T-cell (primary cell): ENCODE measurements at places on chromosomes 4 and X.

- no peak for DNase-seq
Observed at GRCh38 chrX:155071694-155072280, 479 bp downstream of the BRCC3 start.

DNA sequence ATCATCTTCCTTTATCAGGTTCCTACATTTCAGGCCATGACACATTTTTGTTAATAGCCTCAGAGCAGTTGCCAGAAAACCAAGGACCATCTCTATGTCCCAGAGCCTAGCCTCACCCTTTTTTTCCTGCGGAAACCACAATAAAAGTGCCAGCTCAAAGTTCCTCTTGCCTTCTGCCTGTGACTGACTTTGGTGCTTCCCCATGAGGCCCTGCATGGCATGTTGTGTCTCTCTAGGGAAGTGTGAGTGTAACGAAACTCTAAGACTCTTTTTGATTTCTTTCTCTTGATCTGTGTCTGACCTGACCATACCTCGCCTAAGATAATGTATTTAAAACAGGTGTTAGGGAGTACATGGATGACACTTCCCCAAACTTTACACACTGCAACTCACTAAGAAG lies 642.3 kb upstream of the BOD1L1 start:
- DNase-seq = no peak

- no peak for DNase-seq
Observed at GRCh38 chr4:26619784-26620183, 35.9 kb downstream of the TBC1D19 start.

DNA sequence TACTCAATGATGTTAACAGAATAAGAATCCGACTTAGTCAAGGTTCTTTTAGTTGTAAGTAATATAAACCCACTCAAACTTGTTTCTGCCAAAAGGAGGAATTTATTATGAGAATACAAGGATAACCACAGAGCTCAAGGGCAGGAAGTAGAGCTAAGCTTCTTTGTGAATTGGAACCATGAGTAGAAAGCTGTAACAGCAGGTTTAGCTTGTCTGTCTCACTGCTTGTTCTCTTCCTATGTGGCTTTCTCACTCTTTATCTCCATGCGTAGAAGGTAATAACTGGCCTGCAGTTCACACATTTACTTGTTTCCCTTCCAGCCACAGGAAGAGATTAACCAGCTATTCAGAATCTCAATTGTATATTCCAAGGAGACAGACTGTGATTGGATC lies 378.3 kb downstream of the PPP1R2C start:
- DNase-seq = no peak

- DNase-seq = no peak
Observed at GRCh38 chrX:153902385-153902784, 2.1 kb upstream of the AVPR2 start.

- DNase-seq = no peak
Observed at GRCh38 chrX:129249563-129249962, 273.7 kb downstream of the SMARCA1 start.
